ENCODE measurements at places on chromosomes 11 and 22. TPM values are rescaled to one million over a fixed set of nuclear protein-coding genes. Genes with fewer than 3 reads are reported as not detected.

MUC5B gene
- total RNA-seq, result 0.38 TPM

TRIM49 gene
- total RNA-seq, result not detected

OR5L1 gene
- total RNA-seq, result not detected

OSM gene
- total RNA-seq, result 1.2 TPM

IFITM10 gene
- total RNA-seq, result 6.4 TPM

TEX54 gene
- not detected for total RNA-seq

ADORA2A gene
- 6.9 TPM for total RNA-seq

DUSP18 gene
- 14.0 TPM for total RNA-seq

CNGA4 gene
- total RNA-seq, result 0.22 TPM

UBQLNL gene
- 0.69 TPM for total RNA-seq

APOBEC3G gene
- total RNA-seq, result 12.5 TPM

CAPN5 gene
- total RNA-seq, result 36.0 TPM

OR56A4 gene
- 0.09 TPM for total RNA-seq

OR52N1 gene
- total RNA-seq, result not detected

MYO7A gene
- total RNA-seq, result 10.7 TPM

OTOG gene
- total RNA-seq, result 0.06 TPM

HEPN1 gene
- not detected for total RNA-seq

BTBD18 gene
- not detected for total RNA-seq

CCDC188 gene
- total RNA-seq, result 2.8 TPM

OR2AT4 gene
- total RNA-seq, result not detected

LARGE2 gene
- 13.1 TPM for total RNA-seq

All from kidney (tissue), 22 donors.